ENCODE measurements at places on chromosomes 2 and 18.

- DNase-seq, result no peak
These were observed 16.6 kb downstream of the RTP5 start for GRCh38 chr2:241885946-241886643.

DNA sequence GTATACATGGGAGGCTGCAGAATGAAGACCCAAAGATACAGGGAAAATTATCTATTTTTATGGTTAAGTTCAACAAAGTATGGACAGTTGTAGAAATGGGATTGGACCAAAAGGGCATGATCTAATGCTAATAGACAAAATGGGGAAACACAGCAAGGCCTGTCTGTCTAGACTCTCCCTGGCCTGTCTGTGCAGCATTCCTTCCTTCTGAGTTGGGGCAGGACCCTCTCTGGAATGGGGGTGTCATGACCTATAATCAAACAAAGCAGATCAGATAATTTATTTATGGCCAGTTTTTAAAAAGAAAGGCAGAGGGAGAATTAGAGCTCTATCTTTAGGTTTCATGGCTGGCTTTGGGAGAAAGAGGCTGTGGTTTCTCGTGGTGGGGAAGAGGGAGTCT is 104.4 kb downstream of the CTIF start:
- DNase-seq, result no peak

DNA sequence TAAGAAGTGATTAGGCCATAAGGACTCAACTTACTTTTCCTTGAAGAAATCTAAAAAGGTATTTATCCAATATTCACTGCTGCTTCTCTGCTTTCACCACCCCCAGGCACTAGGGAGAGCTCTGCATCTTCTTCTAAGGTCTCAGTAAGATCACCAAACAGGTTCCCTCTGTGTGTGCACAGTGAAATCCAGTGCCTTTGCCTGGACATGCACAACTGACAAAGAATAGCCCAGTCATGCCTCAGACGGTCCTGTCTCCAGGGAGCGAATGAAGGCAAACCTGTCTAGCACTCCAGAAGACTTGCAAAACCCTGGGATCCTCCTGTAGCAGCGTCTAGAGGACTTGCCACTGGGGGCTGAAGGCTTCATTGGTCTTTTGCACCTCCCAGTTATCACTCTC is 344.5 kb upstream of the LRATD1 start:
- DNase-seq, result no peak

DNA sequence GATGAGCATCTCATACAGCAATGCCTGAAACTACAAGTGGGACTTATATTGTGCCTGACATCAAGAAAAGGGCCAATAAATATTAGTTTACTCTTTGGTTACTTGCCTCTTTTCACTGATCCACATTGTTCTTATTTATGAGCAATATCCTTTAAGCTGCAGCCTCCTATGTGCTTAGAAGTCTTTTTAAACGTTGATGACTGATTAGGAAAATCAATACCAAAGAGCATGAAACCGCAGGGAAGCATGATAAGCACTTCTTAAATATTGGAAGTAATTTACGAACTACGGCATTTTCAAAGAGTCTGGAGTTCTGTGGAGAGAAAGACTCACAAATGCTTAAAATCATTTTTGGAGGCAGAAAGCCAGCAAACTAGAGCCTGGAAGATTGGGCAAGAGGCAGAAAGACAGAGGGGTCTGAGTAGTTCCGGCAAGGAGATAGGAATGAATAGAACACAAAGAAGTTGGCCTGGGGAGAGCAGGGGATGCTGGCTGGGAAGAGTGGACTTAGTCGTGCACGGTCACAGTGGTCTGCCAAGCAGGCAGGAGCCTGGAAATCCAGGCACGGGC is 122.6 kb upstream of the NOSTRIN start:
- DNase-seq, result no peak

- DNase-seq, result no peak
These were observed 49.6 kb downstream of the ZCCHC2 start for GRCh38 chr18:62572456-62572855.

DNA sequence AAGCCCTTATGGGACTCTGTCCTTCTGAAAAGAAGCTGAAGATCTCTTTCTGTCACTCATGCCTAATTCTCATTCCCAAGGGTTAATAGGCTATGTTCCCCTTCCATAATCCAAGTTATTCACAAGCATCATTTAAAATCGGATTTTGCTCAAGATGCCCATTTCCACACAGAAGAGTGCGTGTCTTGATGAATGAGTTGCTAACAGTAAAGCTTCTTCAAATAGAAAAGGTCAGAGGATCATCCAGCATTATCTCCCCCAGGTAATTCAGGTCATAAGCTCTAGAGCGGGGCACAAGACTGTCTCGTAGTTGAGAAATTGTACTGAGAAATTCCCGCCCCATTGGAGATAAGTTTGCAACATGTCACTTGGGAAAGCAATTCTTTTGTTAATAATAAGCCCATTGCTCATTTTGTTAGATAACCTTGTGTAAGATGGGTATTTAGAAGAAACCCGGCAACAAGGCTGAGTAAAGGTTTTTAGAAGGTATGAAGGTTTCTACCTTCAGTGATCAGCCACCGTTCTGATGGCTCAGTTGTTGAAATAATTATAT is 290.7 kb upstream of the EPAS1 start:
- DNase-seq, result no peak

GRCh38 chr2:112137516-112138158 is 548 bp upstream of the FBLN7 start:
- no peak for DNase-seq

GRCh38 chr2:43340066-43340465 is 113.7 kb upstream of the ZFP36L2 start:
- DNase-seq, result no peak

- DNase-seq, result no peak
These were observed 1.1 kb downstream of the TRABD2A start for GRCh38 chr2:84879584-84880394.

- DNase-seq, result no peak
These were observed 342.7 kb downstream of the RND3 start for GRCh38 chr2:150144546-150145298.
